ENCODE measurements at places on chromosomes 2 and 18. TPM values are rescaled to one million over a fixed set of nuclear protein-coding genes. Genes with fewer than 3 reads are reported as not detected.

DNA sequence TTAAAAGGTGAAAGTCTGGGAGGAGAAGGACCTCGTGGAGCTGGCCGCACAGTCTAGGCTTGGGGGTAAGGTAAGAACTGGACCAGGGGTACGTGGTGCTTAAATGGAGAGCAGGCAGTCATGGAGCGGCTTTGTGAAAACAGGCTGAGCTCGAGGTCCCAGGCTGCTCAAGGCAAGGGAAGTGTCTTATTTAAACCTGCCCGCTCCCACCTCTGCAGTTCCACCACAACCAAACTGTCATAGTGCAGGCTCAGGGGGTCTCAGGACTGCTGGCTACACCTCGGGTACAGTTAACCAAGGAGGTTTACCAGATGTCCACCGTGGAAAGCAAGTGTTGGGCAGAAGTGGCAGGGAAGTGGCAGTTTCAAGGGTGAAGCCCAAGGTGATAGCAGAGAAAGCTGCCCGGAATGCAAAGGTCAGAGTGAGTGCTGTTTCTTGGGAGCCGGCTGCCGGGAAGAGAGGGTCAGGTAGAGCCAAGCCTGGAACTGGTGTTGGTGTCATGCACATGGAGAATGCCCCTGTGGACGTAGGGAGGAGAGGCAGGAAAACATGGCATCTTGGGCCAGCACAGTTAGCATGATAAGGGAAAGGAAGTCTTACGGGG lies 203.3 kb downstream of the GBX2 start:
- no peak for DNase-seq

- no peak for DNase-seq
Measured at GRCh38 chr2:187155476-187155875, 292.6 kb downstream of the CALCRL start.

The SLC5A7 gene
- 0.87 TPM for total RNA-seq

The FBLN7 gene
- total RNA-seq: 0.60 TPM

The TET3 gene
- total RNA-seq: 5.2 TPM

The CLEC4F gene
- 0.30 TPM for total RNA-seq

The CD207 gene
- not detected for total RNA-seq

All from tibial nerve (tissue), 4 donors.